Amygdala (tissue), 56 donors: ENCODE measurements at places on chromosomes 3 and 15.

- no peak for DNase-seq
These were observed 126.2 kb upstream of the C2CD4B start for GRCh38 chr15:62291262-62291661.

DNA sequence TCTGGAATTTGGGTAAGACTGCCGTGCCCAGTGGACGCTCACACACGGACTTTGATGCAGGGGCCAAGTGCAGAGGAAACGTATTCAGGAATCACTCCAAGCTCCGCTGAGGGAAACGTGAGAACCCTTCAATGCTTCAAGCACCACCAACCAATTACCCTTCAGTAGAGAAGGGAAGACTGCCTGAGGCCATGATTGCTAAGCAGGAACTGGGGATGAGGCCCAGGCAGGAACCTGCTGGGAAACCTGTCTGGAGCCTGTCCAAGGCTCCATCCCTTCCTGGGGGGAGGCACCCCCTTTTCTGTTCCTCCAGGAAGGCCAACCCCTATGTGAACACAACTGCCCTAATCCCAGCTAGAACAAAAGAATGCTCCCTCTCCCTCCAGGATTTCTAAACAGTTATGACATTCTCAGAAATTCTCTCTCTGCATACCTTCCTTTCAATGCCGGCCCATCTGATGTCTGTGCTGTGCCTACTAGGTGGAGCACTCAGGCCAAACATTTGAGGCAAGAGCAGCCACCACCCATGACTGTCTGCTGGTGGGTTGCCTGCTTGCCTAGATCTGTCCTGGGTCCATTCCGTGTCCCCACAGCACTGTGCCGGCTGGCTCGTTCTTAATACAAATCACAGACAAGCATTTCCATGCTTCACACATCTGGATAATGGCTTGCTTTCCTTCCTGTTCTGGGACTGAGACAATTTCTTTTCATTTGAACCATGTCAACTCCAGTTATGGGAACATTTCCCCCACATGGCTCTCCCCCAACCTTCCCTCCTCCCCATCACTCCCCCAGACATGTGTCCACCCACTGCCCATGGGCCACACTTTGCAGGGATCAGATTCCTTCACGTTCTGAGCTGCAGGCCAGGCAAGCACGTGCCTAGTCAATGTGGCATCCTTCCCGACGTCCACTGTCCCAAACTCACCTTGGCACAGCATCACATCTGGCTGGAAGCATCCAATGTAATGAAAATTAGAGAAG lies 149.4 kb downstream of the ADAMTS17 start:
- DNase-seq = no peak

- no peak for DNase-seq
These were observed 58.8 kb downstream of the SMARCC1 start for GRCh38 chr3:47722859-47723258.

DNA sequence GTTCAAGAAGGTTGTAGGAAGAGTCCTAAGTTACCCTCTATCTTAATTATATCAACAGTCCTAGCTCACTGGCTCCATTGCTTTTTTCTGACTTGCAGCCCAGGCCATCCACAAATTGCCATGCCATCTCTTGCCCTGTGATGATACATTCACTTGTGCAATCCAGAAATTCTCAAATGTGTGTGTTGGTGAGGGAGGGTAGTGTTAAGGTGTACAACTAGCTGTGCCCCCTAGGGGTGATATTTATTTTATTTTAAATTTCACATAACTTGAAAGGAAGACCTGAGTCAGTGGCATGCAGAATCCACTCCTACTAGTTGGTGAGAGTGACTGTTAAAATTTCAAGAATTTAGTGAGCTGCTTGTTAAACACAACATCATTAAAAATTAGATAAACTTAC lies 156.1 kb upstream of the ANKRD28 start:
- DNase-seq = no peak
